ENCODE measurements at places on chromosomes 2 and 18.

DNA sequence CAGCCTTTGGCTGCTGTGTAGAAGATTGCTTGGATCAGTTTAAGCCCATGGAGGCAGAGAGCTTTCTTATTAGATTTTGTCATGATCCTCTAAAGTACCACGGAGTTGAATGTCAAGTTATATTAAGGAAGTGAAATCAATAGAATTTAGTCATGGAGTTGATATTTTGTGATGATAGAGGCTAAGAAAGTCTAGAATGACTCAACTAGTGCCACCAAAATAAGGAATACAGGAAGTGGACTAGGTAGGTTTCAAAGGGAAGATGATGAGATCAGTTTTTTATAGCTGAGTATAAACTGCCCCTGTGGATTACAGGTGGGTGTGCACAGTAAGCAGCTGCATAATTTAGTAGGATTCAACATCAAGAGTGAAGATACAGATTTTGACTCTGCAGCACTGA is 25.2 kb downstream of the FBXO36 start:
- DNase-seq, result no peak

DNA sequence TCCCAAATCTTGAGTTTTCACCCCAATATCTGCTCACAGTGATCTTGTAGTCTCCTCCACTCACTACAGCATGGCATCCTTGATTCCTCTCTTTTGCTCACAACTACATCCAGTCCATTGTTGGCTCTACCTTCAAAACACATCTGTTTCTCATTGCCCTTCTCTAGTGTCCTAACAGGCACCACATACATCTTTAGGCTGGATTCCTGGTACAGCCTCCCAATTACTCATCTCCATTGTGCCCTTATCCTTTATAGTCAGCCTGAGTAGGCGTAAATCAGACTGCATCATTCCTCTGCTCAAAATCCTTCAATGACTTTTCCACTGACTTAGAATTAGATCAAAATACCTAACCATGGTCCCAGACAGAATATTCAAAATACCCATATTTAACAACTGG is 10.7 kb upstream of the TAF1B start:
- DNase-seq, result no peak

DNA sequence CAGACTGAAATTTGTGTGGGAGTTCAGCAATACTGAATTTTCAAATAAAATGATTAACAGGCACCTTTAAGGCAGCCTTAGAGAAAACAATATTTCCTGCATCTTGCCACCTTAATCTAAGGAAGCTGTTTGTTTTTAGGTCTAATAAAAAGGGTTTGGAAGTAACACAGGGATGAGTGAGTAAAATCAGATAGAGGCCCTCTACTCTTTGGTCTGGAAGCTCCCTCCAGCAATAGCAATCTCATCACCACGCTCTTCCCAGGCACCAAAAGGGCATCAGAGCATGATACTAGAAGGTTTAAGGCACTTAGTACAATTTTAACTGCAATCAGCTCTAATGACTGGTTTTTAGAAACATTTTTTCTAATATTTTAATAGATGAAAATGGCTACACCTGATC is 155.6 kb downstream of the VWC2L start:
- no peak for DNase-seq

DNA sequence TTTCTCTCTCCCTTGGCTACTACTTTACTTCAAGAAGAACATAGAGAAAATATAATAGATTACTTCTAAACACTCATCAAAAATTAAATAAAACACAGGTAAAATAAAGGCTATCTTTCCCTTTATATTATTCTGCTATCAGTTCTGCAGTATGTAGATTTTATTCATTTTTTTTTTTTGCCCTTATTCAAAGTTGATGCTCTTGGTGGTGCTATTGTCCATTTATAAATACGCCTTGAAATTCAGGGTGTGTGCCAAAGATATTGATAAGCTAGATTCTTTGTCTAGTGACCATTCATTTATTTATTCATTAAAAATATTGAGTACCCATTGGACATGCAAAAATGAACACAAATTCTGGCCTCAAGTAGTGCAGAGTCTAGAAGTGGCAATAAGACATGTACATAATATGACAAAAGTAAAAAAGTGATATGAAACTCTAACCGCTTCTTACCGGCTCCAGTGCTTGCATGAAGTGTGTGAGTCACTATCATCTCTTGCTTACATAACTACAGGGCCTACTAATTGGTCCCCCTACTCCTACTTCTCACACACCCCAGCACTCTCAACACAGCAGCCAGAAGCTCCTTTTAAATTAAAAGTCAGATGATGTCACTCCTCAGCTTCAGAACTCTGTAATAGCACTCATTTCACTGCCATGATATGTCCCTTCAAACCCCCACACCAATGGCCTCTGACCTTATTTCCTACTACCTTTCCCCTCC is 208.3 kb upstream of the FANCL start:
- no peak for DNase-seq

- no peak for DNase-seq
Observed at GRCh38 chr18:26268454-26268853, 42.2 kb downstream of the TAF4B start.

GRCh38 chr2:71224935-71225334 is 2.0 kb downstream of the PAIP2B start:
- DNase-seq, result no peak

GRCh38 chr2:232435805-232436204 is 20.1 kb upstream of the ALPI start:
- DNase-seq, result no peak

DNA sequence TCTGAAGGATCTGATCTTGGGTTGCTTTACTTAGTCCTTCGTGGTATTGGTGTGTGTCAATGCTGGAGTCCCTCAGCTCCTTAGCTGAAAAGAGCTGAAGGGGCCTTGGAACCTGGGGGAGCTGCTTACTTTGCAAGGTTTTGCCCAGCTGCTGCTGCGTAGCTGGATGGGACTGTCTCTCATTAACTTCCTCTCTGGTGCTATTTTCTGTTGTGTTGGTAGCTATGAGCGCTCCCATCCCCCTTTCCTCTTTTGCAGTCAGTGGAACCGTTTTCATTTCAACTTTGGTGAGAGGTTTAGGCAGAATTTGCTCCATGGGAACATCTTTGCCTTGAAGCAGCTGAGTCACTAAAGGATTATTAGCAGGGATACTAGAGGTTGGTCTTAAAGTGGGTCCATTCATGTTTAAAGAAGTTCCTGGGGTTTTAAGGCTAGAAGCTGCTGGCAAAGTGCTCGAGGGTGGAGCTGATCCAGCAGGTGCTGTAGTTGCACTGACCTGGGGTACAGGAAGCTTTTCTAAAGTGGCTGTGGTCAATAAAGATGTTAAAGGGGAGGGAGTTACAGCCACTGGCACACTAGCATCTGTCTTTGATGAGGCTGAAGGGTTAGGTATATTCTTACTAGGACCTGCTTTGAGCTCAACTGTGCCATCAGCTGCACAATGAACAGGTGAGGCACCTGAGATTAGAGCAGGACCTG is 69.9 kb upstream of the DTNB start:
- no peak for DNase-seq

GRCh38 chr2:16553226-16553625 is 112.4 kb downstream of the CYRIA start:
- DNase-seq, result no peak

GRCh38 chr2:181396256-181397123 is 60.7 kb upstream of the ITGA4 start:
- DNase-seq, result no peak

DNA sequence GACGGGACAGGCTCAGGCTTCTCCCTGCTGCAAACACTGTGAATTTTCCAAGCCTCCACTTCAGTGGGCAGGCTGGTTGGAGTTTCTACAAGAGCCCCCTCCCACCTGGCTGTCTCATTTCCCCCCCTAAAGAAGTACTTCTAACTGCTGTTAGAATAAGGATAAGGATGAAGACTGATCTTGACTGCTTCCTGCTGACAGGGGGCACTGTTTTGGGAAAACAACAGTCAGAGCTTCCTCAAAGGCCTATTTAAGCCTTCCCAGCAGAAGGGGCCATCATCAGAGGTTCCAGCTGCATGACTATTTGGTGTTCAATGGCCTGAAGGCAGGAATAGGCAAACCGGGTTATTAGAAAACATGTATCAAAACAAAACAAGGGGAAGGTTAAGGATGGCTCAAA is 1162.8 kb downstream of the DSC3 start:
- no peak for DNase-seq

DNA sequence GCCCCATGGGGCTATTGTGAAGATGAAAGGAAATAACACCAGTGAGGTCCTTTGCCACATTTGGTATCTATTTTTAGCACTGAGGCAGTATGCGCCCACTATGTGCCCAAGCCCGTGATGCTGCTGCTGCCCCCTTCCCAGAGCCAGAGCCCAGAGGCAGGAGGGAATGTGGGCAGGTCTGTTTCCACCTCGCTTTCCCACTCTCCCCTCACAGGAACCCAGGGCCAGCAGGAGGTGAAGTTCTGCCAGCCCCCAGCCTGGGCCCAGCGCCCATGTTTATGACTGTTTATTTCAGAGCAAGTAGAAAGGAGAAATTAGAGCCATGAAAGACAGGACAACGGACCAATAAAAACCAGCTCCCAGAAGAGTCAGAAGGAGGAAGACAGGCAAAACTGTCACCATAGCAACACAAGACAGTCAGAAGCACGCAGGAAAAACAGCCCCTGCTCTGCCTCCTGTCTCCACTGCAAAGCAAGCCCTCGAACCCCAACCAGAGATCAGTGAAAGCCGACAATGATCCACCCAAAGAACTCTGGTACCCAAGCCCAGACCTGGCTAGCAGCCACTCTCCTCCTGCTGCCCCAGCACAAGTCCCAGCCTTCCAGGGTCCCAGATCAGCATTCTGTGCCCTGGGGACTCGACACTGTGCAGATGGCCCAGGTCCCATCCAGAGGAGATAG is 1.4 kb downstream of the CYRIA start:
- no peak for DNase-seq

- DNase-seq, result no peak
Observed at GRCh38 chr2:106358081-106358480, 110.1 kb downstream of the RGPD3 start.

GRCh38 chr18:38067821-38068220 is 502.2 kb upstream of the CELF4 start:
- no peak for DNase-seq

- no peak for DNase-seq
Observed at GRCh38 chr18:64208516-64208915, 59.6 kb upstream of the LINC00305 start.

GRCh38 chr2:241061275-241061674 is 40.8 kb downstream of the MTERF4 start:
- DNase-seq, result no peak

GRCh38 chr18:11518788-11519685 is 90.4 kb upstream of the SLC35G4 start:
- DNase-seq, result no peak

- no peak for DNase-seq
Observed at GRCh38 chr18:29753379-29753778, 1289.2 kb downstream of the DSC3 start.

GRCh38 chr2:84908948-84909713 is 3.7 kb downstream of the TMSB10 start:
- no peak for DNase-seq

DNA sequence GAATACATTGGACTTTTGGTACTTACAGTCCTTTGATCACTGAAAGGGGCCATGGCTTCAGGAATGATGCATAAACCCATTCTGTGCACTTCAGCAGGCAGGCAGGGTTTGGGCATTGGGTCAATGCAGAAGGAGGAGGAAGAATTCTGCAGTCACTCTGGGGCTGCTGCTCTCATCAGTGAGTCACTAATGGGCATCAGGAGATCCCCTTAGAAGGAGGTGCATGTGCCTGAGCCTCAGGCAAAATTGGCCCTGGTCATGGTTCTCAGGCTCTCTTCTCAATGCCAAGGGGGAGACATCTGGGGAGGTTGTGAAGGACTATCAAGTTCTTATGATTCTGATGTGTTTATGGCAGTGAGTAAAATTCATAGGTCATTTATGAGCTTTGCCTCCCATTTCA is 52.0 kb upstream of the TNP1 start:
- DNase-seq, result no peak

Data from stimulated activated CD8-positive, alpha-beta memory T cell treated with anti-CD3 and anti-CD28 coated beads, Interleukin-7, amount 100 ng/mL, for 1 hour (primary cell).